Mucosa of gallbladder (tissue), 1 donor: ENCODE measurements at places on chromosomes 6 and 20. TPM values are rescaled to one million over a fixed set of nuclear protein-coding genes. Genes with fewer than 3 reads are reported as not detected.

TRIM15 gene
- total RNA-seq: 19.6 TPM

SMLR1 gene
- 2.8 TPM for total RNA-seq

TMEM14B gene
- total RNA-seq: 72.5 TPM

NKAIN4 gene
- total RNA-seq: not detected

BLCAP gene
- total RNA-seq: 90.3 TPM

PREX1 gene
- 29.8 TPM for total RNA-seq

DLL1 gene
- total RNA-seq: 13.0 TPM

ATP9A gene
- total RNA-seq: 49.5 TPM

KCNQ5 gene
- total RNA-seq: 2.3 TPM

JAG1 gene
- 36.8 TPM for total RNA-seq

ACTL10 gene
- 4.8 TPM for total RNA-seq

NKX2-4 gene
- total RNA-seq: not detected

STMND1 gene
- 2.2 TPM for total RNA-seq

DDO gene
- total RNA-seq: 5.6 TPM

RSPO3 gene
- total RNA-seq: 3.4 TPM

SOX18 gene
- 30.1 TPM for total RNA-seq

TFAP2B gene
- total RNA-seq: not detected

UNC5CL gene
- total RNA-seq: 26.4 TPM

IGF2R gene
- 98.5 TPM for total RNA-seq

PDE10A gene
- 29.0 TPM for total RNA-seq

BANF2 gene
- not detected for total RNA-seq

PBOV1 gene
- total RNA-seq: not detected

APOBEC2 gene
- total RNA-seq: not detected

SLPI gene
- 548 TPM for total RNA-seq

FOXF2 gene
- total RNA-seq: 3.6 TPM

VGLL2 gene
- total RNA-seq: not detected

ADNP gene
- 68.9 TPM for total RNA-seq

PLN gene
- 152 TPM for total RNA-seq

TP53TG5 gene
- total RNA-seq: not detected

ZSWIM1 gene
- total RNA-seq: 14.6 TPM

CRIP3 gene
- total RNA-seq: 7.3 TPM

CLVS2 gene
- total RNA-seq: 0.06 TPM

DEFB128 gene
- not detected for total RNA-seq

HDGFL1 gene
- total RNA-seq: not detected

OR2B6 gene
- total RNA-seq: not detected

LST1 gene
- 18.4 TPM for total RNA-seq

SGK2 gene
- 56.8 TPM for total RNA-seq

METTL24 gene
- 15.7 TPM for total RNA-seq

VSX1 gene
- total RNA-seq: not detected

PKHD1 gene
- 17.3 TPM for total RNA-seq

CDKN1A gene
- total RNA-seq: 71.2 TPM

IYD gene
- 62.6 TPM for total RNA-seq

PRL gene
- not detected for total RNA-seq

NKX2-2 gene
- total RNA-seq: not detected

OR5V1 gene
- not detected for total RNA-seq

CDSN gene
- 0.17 TPM for total RNA-seq

NHLRC1 gene
- 1.9 TPM for total RNA-seq

OR2J2 gene
- not detected for total RNA-seq

RIMS1 gene
- total RNA-seq: 22.2 TPM
